ENCODE measurements at places on chromosomes 7 and 10. TPM values are rescaled to one million over a fixed set of nuclear protein-coding genes. Genes with fewer than 3 reads are reported as not detected.

Gene GIMAP1
- total RNA-seq = under 0.01 TPM

Gene NEUROG3
- total RNA-seq = not detected

Gene RSPH10B2
- not detected for total RNA-seq

Gene LIPK
- total RNA-seq = not detected

Gene KIFBP
- total RNA-seq = 55.6 TPM

Gene ELMO1
- total RNA-seq = 0.50 TPM

Gene LRMDA
- 0.55 TPM for total RNA-seq

Gene ZNF853
- 3.9 TPM for total RNA-seq

Gene SFRP4
- 3.2 TPM for total RNA-seq

Gene APBB1IP
- 0.37 TPM for total RNA-seq

Gene LLCFC1
- total RNA-seq = not detected

Gene IGF2BP3
- total RNA-seq = 3.5 TPM

Gene CTBP2
- 84.7 TPM for total RNA-seq

Gene GHRHR
- total RNA-seq = not detected

Gene ARMS2
- total RNA-seq = not detected

Gene NPFFR1
- not detected for total RNA-seq

Gene HMX2
- not detected for total RNA-seq

Gene GARS1
- 370 TPM for total RNA-seq

Gene PTER
- 9.1 TPM for total RNA-seq

Gene C10orf95
- total RNA-seq = not detected

Gene GDF2
- not detected for total RNA-seq

Gene MINPP1
- 33.6 TPM for total RNA-seq

Measured in uterine smooth muscle cell (primary cell).